ENCODE measurements at places on chromosomes 11 and 22. TPM values are rescaled to one million over a fixed set of nuclear protein-coding genes. Genes with fewer than 3 reads are reported as not detected.

DNA sequence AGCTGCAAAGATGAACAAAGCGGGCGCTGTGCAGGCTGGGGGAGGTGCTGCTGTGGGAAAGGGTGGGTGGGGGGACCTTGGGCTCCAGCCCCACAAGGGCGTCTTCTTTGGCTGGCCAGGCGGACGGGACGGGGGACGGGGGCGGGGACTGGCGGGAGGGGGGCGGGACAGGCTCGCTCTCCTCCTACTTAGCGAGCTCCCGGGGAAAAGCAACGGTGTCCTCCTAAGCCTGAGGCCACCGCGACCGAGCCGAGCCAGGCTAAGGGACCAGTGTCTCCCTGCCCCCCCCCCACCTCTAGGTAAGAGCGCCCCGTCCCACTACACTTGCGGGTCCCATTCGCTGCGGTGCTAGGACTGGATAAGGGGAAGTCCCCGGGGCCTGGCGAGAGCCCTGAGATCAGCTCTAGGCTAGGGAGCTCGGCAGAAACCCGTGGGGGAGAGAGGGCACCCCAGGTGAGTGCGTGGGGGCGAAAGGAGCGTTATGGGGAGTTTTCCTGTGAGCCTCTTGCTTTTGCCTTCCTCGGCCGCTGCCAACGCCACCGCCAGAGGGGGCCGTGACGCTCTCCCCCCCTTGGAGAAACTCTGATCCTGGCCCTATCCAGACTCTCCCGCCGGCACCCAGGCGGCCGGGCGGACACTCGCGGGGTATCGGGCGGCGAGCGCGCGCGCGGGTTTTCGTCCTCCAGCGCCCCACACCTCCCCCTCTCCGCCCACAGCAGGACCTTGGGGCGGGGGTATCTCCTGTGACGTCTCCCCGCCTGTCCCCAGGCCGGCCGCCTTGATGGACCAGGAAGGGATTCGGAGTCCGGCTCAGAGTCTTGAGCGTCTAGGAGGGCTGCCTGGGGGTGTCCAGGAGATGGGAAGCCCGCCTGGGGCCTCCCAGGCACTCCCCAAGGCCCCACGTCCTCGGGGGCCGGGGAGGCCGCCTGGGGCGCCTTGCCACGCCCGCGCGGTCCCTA is at the start of gene PHLDB1:
TSS of gene PHLDB1 (plus strand) at position 215 of the 959 bp plus-strand sequence. CDS start 6,222 bp downstream, outside the sequence.
- peak; percentile 31 for ATAC-seq

The BTG4 gene
- not detected for total RNA-seq

- no peak for ATAC-seq
Measured at GRCh38 chr22:39276440-39277141, 31.8 kb upstream of the PDGFB start.

GRCh38 chr11:117633976-117634755 is 162.8 kb downstream of the DSCAML1 start:
- no peak for ATAC-seq

DNA sequence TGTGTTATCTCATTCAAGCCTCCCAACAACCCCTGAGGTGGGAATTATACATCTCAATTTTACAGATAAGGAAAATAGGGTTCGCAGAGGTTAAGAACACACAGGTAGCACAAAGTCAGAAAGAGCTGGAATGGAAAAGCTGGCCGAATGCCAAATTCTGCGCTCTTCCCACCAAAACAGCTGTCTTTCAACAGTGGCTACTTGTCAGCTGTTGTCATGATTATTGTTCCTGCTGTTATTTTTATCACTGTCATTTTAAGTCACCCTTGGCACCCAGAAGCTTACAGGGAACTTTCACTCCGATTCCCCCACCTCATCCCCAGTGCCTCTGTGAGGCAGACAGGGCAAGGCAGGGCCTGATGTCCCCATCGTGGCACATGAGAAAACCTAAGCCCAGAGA is 74.5 kb upstream of the CSNK2A3 start:
- ATAC-seq, result no peak

The SPI1 gene
- total RNA-seq, result 0.68 TPM

DNA sequence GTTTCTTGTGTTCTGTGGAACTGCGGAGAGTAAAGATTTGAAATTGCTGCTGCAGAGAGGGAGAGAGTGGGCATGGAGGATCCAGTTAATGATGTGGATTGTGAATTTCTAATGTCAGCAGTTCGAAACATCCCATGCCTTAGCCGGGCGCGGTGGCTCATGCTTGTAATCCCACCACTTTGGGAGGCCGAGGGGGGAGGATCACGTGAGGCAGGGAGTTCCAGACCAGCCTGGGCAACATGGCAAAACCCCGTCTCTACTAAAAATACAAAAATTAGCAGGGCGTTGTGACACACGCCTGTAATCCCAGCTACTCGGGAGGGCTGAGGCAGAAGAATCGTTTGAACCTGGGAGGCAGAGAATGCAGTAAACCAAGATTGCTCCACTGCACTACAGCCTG is 1.1 kb upstream of the CAVIN3 start:
- no peak for ATAC-seq

The KCNK4 gene
- total RNA-seq, result 0.31 TPM

The HBE1 gene
- not detected for total RNA-seq

The LIPT2 gene
- 4.9 TPM for total RNA-seq

DNA sequence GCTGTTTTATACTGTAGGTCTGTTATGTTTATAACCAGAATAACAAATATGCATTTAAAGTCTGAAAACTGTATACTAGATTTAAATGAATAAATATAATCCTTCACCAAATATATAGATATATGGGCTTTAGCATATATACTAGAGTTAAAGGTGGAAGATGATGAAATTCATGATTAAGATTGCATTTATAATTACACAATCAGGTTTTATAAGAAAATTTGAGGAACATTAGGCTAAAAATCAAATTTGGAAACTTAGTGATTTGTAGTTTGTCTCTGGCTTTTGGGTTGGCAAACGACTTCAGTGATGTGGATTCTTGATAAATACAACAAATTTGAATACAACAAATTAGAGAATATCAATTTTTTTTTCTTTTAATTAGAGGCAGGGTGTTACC is 10.0 kb downstream of the BCL2L13 start:
- ATAC-seq, result no peak

DNA sequence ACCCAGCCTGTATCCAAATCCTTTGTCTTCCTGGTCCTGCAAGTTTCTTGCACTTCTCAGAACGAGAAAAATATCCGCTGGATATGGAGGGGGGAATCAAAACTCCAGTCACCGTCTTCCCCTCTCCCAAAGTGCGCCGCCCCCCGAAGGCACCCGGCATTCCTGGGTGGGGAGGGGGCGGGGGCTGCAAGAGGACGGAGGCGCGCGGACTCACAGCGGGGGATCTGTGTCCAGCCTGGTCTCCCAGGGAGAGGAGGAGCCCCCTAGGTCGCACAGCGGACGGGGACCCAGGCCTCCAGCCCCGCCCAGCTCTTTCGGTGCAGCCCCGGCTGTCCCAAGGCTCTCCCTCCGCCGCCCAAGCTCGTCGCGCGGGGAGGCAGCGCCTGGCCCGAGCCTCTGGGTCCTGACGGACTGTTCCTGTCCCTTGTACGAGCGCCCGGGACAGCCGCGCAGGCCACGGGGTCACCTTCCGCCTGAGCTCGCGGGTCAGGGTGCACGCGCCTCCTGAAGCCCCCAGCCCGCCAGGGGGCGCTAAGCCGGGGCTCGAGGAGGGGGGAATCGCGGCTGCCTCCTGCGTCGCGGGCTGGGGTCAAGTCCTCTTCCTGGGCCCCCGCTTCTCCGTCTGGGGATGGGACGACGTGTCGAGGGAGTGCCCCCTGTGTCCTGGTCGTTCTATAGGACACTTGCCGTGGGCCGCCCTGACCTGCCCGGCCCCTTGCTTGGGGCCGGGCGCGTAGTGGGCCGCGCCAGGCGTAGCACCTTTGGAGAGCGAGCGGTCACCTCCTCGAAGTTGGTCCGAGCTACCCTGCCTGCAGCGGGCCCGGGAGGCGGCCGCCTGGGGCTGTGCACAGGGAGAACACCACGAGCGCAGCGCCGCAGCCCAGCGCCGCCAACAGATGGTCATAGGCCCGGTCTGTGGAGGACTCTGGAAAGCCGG is 2.4 kb upstream of the WNT11 start:
- ATAC-seq, result peak; percentile 22
